ENCODE measurements at places on chromosomes 12 and 14.

GRCh38 chr12:12880537-12880936 is 10.8 kb upstream of the GPRC5A start:
- no peak overlapping the region for H3K4me3 ChIP-seq
- H3K27ac ChIP-seq: no peak overlapping the region
- H3K27me3 ChIP-seq: no peaks in the 10 kb centered on the region
- no peaks in the 10 kb centered on the region for H3K36me3 ChIP-seq
- no peaks in the 10 kb centered on the region for H3K4me1 ChIP-seq

DNA sequence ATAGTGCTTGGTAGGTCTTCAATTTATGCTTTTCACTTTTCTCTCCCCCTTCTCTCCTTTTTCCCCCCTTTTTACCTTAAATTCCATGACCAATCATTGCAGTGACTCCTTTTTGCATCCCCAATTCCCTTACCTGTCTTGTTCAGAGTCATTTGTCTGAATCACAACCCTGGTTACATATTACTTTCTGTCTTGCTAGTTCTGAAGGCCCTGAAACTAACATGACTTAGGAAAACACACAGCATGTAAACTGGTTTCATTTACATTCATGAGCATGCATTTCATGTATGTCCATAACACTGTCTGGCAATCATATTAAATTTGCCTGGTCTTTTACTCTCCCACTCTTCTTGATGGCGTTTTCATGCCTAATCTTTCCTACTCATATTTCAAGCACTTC is 20.3 kb upstream of the FOXG1 start:
- no peak for DNase-seq
- H3K4me3 ChIP-seq: no peak overlapping the region
- H3K27ac ChIP-seq: no peak overlapping the region
- H3K4me1 ChIP-seq: no peaks in the 10 kb centered on the region

GRCh38 chr12:88273875-88274274 is 131.8 kb downstream of the TMTC3 start:
- no peaks in the 10 kb centered on the region for H3K4me1 ChIP-seq
- no peak overlapping the region for H3K27ac ChIP-seq
- H3K4me3 ChIP-seq: no peak overlapping the region
- no peak for DNase-seq

- H3K27ac ChIP-seq: no peak overlapping the region
- no peak for DNase-seq
- no peaks in the 10 kb centered on the region for H3K4me1 ChIP-seq
These were observed 392.3 kb downstream of the PAWR start for GRCh38 chr12:79298506-79298905.

GRCh38 chr12:1807087-1807860 is 13.1 kb upstream of the LRTM2 start:
- H3K27me3 ChIP-seq: no peaks in the 10 kb centered on the region
- DNase-seq: no peak
- H3K4me3 ChIP-seq: no peak overlapping the region
- H3K4me1 ChIP-seq: peaks cover 3% of the 10 kb centered on the region
- H3K27ac ChIP-seq: no peak overlapping the region

DNA sequence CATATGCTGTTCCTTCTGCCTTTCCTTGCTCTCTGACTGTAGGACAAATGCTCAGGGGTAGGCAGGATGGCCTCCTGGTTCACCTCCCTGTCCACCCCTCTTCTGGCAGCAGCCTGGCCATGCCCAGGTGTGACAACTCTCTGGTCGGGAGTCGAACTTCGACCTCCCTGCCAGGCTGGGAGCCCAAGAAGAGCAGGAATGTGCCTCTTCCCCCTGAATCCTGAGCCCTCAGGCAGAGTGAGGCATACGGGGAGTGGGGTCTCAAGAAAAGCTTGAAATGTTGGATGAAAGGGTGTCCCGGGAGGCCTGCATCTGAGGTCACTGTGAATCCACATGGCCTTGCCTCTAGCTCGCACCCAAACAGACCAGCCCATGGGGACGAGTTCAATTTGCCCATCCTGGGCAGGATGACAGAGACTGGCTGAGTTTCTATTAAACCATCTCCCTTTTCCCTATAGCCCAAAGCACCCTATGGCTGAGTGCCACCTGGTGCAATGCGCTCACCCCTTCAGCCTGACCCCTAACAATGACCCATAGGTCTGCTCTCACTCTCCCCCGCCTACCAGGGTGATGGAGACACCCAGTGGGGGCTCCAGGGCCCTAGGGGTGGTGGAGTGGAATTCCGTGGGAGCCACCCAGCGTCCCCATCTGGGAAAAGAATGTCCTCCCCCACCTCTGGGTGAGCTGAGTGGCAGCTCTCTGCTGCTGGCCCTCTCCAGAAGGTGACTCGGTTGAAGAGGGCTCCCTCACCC is 52.9 kb upstream of the DIO3 start:
- DNase-seq: no peak
- no peaks in the 10 kb centered on the region for H3K36me3 ChIP-seq
- no peak overlapping the region for H3K27ac ChIP-seq
- no peak overlapping the region for H3K4me3 ChIP-seq
- H3K4me1 ChIP-seq: peaks cover 5% of the 10 kb centered on the region

- H3K36me3 ChIP-seq: no peaks in the 10 kb centered on the region
- no peaks in the 10 kb centered on the region for H3K27me3 ChIP-seq
- peaks cover 4% of the 10 kb centered on the region for H3K4me1 ChIP-seq
These were observed 58.9 kb upstream of the TMTC2 start for GRCh38 chr12:82627799-82628198.

DNA sequence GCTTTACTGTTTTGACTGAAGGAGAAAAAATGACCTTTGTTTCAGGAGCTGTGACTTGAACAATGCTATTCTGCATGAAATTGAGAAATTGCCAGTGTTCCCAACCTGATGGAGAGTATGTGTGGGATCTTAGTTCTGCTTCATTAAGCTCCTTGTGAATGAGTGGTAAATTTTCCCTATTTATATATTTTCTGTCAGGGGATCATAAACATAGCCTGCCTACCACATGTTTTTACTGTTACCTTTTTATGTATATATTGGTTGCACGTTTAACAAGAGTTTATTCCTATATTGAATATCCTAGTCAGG is 271.7 kb downstream of the PDZRN4 start:
- no peaks in the 10 kb centered on the region for H3K27me3 ChIP-seq

- no peak for DNase-seq
- no peaks in the 10 kb centered on the region for H3K27me3 ChIP-seq
- no peak overlapping the region for H3K4me3 ChIP-seq
- no peaks in the 10 kb centered on the region for H3K36me3 ChIP-seq
- no peaks in the 10 kb centered on the region for H3K4me1 ChIP-seq
- H3K27ac ChIP-seq: no peak overlapping the region
These were observed 381.0 kb downstream of the SNAPC1 start for GRCh38 chr14:62143245-62143644.

DNA sequence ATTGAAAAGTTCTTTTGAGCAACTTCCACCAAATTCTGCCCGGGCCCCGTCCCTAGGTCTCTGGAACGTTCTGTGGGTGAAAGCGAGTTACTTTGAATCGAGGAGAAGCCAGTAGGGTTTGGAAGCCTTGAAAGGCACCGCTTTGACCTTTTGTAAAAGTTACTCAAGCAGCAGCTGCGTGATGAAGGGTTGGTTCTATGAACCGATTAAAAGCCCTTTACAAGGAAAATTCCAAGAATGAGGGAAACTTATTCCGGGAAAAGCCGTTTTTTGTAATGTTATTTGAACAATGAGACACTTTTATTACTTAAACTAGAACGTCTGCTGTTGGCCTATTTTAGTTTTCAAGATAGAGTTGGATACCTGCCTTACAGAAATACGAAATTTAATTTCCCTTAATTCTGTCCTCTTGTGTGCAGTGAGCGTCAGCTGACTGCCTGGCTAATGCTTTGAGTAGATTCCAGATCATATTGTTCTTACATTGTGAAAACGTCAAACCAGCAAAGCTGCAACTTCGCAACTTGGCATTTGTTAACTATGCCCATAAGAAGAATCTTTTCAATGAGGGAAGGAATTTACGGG is 906 bp downstream of the LARP4 start:
- no peaks in the 10 kb centered on the region for H3K4me1 ChIP-seq
- H3K4me3 ChIP-seq: peak overlapping the region; percentile 93
- no peaks in the 10 kb centered on the region for H3K27me3 ChIP-seq
- peak overlapping the region; percentile 96 for H3K27ac ChIP-seq

DNA sequence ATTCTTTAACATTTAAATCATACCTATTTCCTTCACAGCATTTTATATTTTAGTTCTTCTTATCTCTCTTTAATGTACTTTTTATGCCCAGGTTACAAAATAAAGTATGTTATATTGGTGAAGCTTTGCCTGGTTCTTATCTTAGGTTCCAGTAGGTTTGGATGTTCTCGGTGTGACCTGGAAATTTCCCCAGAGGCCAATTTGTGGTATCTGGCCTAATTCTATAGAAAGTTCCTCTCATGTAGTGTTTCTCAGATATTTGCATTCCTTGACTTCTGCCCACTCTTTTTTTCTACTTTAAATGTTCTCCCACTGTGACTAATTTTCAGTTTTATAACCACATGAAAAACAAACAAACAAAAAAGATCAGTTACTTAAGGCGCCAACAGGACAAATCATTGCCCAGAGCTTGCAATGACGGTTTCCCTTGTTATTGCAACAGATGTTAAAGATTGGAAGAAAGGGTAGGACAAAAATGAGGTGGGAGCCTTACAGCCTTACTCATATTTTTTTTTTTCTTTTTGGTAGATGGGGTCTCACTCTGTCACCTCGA is 41.2 kb upstream of the PPM1H start:
- H3K4me1 ChIP-seq: no peaks in the 10 kb centered on the region
- no peak for DNase-seq
- no peak overlapping the region for H3K4me3 ChIP-seq
- H3K27me3 ChIP-seq: no peaks in the 10 kb centered on the region
- no peak overlapping the region for H3K27ac ChIP-seq

GRCh38 chr12:65673156-65673690 is 151.1 kb upstream of the HMGA2 start:
- H3K36me3 ChIP-seq: no peaks in the 10 kb centered on the region
- peaks cover 1% of the 10 kb centered on the region for H3K4me1 ChIP-seq
- no peaks in the 10 kb centered on the region for H3K27me3 ChIP-seq
- no peak overlapping the region for H3K27ac ChIP-seq

GRCh38 chr12:68460236-68460635 is 128.1 kb upstream of the MDM1 start:
- no peaks in the 10 kb centered on the region for H3K36me3 ChIP-seq
- no peak overlapping the region for H3K4me3 ChIP-seq
- no peak overlapping the region for H3K27ac ChIP-seq
- H3K27me3 ChIP-seq: no peaks in the 10 kb centered on the region
- no peaks in the 10 kb centered on the region for H3K4me1 ChIP-seq

- DNase-seq: no peak
- no peak overlapping the region for H3K27ac ChIP-seq
- no peaks in the 10 kb centered on the region for H3K4me1 ChIP-seq
- no peaks in the 10 kb centered on the region for H3K36me3 ChIP-seq
- no peak overlapping the region for H3K4me3 ChIP-seq
These were observed 99.3 kb downstream of the EEA1 start for GRCh38 chr12:92829686-92830282.

GRCh38 chr14:50871914-50872732 is at the start of gene ABHD12B:
Gene ABHD12B, plus strand, starts transcription at chr14:50872053. Its CDS starts 122 bp downstream, at chr14:50872175.
- H3K36me3 ChIP-seq: no peaks in the 10 kb centered on the region
- DNase-seq: no peak
- no peak within 1 kb of the TSS for H3K27ac ChIP-seq
- H3K4me3 ChIP-seq: no peak within 1 kb of the TSS

DNA sequence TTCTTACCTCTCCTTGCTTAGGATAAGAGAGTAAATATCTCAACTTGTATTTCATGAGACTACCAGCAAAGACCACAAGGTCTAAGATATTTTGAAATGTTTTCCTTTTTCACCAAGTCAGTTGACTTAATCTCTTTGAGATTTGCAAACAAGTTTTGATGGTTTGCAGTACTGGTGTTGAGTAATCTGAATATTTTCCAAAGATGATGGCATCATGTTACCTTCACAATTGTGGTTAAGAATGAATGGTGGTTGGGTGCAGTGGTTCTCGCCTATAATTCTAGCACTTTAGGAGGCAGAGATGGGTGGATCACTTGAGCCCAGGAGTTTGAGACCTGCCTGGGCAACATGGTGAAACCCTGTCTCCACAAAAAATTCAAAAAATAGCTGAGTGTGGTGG is 225.7 kb downstream of the TMTC2 start:
- no peak overlapping the region for H3K27ac ChIP-seq
- H3K36me3 ChIP-seq: peaks cover 43% of the 10 kb centered on the region
- no peaks in the 10 kb centered on the region for H3K27me3 ChIP-seq
- peaks cover 4% of the 10 kb centered on the region for H3K4me1 ChIP-seq

DNA sequence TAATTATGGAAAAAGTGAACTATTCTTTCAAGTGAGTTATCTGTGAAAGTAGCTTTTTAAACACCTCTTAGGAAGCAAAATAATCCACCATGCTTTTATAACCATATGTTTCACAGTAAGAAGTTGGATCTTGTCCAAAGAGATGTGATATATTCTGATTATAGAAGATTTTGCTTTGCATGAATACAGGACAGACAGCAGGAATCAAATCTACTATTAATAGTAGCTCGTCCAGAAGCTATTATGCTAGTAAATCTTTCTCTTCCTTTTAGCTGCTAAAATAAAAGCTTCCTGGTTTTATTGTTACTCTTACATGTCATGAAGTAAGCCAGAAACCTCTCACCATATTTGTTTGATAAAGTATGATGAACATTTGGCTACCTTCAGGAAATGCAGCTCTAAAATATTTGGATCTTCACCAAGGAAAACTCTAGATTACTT is 257.0 kb downstream of the IPO8 start:
- peaks cover 2% of the 10 kb centered on the region for H3K4me1 ChIP-seq
- H3K36me3 ChIP-seq: no peaks in the 10 kb centered on the region
- H3K4me3 ChIP-seq: no peak overlapping the region
- no peak overlapping the region for H3K27ac ChIP-seq
- no peak for DNase-seq

- H3K36me3 ChIP-seq: no peaks in the 10 kb centered on the region
- no peaks in the 10 kb centered on the region for H3K27me3 ChIP-seq
- no peaks in the 10 kb centered on the region for H3K4me1 ChIP-seq
- H3K27ac ChIP-seq: no peak overlapping the region
These were observed 9.9 kb downstream of the STAB2 start for GRCh38 chr12:103596981-103597380.

DNA sequence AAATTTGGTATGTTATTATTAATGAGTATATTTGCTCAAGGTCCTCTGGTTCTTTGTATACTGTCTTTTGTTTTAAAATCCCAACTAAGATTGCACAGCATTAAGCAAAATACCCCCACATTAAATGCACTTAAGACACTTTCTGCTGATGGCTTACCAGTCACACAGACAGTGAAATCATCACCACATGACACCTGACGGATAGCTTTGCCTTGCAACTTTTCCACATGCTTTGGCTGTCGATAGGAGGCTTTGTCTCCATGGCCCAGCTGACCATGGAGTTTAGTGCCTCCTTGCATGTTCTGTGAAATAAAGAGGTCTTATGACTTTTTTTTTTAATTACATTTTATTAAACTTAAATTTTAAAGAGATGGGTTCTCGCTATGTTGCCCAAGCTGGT is 19.7 kb downstream of the NEK9 start:
- H3K4me1 ChIP-seq: no peaks in the 10 kb centered on the region
- DNase-seq: no peak
- H3K4me3 ChIP-seq: no peak overlapping the region
- peaks cover 78% of the 10 kb centered on the region for H3K36me3 ChIP-seq
- H3K27me3 ChIP-seq: no peaks in the 10 kb centered on the region

- no peaks in the 10 kb centered on the region for H3K4me1 ChIP-seq
- no peaks in the 10 kb centered on the region for H3K36me3 ChIP-seq
- no peak for DNase-seq
- H3K4me3 ChIP-seq: no peak overlapping the region
- H3K27ac ChIP-seq: no peak overlapping the region
- no peaks in the 10 kb centered on the region for H3K27me3 ChIP-seq
These were observed 114.0 kb upstream of the MED13L start for GRCh38 chr12:116391501-116391900.

GRCh38 chr12:9888665-9889273 is 7.5 kb downstream of the KLRF2 start:
- no peak overlapping the region for H3K27ac ChIP-seq
- no peak for DNase-seq
- no peak overlapping the region for H3K4me3 ChIP-seq
- no peaks in the 10 kb centered on the region for H3K27me3 ChIP-seq
- H3K36me3 ChIP-seq: no peaks in the 10 kb centered on the region

Measured in neuronal stem cell (in vitro differentiated cells).